Non-pigmented ciliary epithelial cell (primary cell): ENCODE measurements at places on chromosomes 4 and X.

DNA sequence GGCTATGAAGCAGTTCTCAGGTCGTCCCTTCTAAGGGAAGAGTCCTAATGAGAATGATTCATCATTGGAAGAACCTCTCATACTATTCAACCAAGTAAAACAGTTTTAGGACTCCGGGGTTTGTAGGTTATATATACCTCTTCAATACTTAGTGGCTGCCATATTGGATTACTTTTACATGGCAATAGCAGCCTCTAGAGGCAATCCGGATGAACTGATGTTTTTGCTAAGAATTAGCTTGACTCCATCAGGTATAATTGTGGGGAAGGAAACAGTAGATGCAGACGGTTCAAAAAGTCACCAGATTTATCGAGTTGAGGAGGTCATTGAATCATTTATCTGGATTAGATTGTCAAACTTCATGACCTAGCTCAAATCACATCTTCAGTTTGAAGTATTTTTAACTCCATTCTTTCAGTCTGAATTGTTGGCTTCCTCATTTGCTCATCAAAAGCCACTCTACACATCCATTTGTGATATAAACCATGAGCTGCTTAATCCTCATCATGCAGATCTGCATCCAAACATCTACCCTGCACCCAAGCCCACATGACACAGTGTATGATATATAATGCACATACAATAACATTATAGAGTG is 28.4 kb downstream of the GUCY1B1 start:
- no peak for DNase-seq

GRCh38 chrX:17601441-17602200 is 135.7 kb upstream of the SCML1 start:
- DNase-seq = no peak

DNA sequence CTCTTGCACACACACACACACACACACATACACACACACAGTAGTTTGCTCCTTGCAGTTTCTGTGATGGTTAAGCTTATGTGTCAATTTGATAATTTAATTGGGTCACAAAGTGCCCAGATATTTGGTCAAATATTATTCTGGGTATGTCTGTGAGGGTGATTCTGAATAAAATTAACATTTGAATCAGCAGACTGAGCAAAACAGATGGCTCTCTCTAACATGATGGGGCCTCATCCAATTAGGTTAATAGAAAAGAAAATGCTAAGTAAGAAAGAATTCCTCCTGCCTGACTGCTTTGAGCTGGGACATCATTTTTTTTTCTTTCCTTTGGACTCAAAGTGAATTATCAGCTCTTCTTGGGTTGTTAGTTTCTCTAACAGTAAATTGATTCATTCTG is 191.2 kb upstream of the INTU start:
- no peak for DNase-seq

GRCh38 chr4:129110931-129111330 is 15.0 kb downstream of the C4orf33 start:
- DNase-seq = no peak

GRCh38 chr4:6767386-6767747 is 15.2 kb upstream of the KIAA0232 start:
- no peak for DNase-seq

- DNase-seq = no peak
These were observed 91.2 kb downstream of the LRP2BP start for GRCh38 chr4:185304541-185304940.

DNA sequence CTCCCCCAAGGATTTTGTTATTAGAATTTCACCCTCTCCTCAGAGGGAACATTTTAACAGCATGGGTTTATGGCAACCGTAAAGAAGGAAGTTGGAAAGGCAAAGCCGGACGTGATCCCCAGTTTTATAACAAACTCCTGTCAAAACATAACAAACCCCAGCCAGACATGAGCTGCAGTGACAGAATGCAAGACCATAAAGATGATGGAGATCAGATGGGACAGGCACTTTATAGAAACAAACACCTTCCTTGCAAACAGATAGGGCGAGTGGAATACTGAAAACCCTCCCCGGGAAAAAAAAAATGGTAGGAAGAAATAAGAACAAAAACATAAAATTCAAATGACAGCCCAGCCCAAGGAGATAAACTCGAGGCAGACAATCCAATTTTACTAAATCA is 281.4 kb downstream of the LDB2 start:
- no peak for DNase-seq

GRCh38 chrX:15849555-15849954 is 5.1 kb downstream of the AP1S2 start:
- no peak for DNase-seq

- DNase-seq = no peak
These were observed 12.5 kb downstream of the ARX start for GRCh38 chrX:25003066-25003849.

- no peak for DNase-seq
These were observed 213.9 kb downstream of the SPOCK3 start for GRCh38 chr4:167020410-167020809.

DNA sequence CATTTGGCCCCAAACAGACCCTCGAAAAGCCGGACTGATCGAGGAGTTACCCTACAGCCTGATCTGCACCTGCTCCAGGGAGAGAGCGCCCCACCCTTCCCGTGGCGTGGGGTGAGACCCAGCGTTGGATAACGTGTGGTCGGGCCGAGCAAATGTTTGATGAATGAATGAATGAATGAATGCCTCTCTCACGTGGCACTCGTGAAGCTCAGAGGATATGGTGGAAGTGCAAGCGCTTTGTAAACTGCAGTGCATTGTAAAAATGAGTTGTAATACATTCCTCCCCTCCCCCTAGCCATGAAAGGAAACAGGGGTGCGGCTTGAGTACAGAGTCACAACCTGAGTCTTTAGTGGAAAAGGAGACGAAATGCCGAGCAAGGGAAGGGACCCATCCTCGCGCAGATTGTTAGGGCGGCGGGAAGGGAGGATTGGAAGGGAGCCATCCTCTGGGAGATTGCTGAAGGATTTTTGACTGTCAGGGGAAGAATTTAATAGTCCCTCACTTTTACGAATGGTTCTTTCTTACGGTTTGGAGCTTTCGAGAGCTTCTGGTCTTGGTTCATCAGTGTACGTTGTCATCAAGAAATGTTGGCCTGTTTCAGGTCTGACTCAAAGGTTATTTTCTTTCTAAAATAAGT is 772 bp upstream of the FBXW7 start:
- peak; percentile 8 for DNase-seq

DNA sequence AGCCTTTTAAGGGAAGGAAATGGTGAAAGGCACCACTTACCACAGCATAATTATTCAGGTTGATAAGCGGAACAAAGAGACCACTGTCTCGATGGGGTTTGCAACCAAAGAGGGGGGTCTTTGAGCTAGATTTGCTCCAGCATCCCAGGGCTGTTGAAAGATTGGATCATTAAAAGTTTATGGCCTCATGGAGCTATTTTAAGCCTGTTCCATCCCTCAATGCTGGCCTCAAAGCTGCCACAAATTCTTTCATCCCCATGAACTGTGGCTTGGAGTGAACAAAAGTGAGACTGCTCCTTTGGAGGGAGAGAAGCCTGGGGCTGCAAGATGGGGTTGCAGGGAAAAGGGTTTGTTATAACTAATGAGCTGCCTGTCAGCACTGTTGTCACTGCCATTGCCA is 209.8 kb downstream of the RTL9 start:
- DNase-seq = no peak

DNA sequence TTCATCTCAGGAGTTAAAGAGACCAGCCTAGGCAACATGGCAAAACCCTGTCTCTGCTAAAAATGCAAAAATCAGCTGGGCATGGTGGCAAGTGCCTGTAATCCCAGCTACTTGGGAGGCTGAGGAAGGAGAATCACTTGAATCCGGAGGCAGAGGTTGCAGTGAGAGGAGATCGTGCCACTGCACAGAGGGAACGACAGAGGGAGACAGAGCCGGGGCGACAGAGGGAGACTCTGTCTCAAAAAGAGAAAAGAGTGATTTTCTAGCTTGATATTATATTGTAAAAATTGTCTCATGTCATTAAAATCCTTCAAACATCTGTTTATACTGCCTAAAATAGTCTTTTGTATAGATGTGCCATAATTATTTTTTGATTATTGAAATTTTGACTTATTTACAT is 225.4 kb upstream of the AGA start:
- no peak for DNase-seq

- DNase-seq = no peak
These were observed 325.2 kb upstream of the BMP3 start for GRCh38 chr4:80705311-80705710.

- no peak for DNase-seq
These were observed 126.0 kb upstream of the CXorf66 start for GRCh38 chrX:140091125-140091886.

DNA sequence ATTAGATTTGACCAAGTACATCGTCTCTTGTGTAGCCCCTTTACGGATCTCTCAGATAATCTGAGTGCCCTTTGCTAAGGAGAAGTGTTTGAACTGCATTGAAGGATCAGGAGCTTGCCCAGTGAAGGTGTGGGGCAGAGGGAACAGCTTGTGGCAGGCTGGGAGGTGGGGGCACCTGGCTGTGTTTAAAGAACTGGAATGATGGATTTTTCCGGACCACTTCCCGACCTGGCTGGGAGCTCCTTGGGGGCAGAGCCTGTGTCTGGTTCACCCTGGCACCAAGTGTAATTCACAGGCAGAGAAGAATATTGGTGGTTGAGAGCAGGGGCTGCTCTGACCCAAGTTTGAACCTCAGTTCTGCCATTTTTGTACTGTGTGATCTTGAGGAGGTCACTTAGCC is 18.5 kb downstream of the TBC1D14 start:
- DNase-seq = no peak

DNA sequence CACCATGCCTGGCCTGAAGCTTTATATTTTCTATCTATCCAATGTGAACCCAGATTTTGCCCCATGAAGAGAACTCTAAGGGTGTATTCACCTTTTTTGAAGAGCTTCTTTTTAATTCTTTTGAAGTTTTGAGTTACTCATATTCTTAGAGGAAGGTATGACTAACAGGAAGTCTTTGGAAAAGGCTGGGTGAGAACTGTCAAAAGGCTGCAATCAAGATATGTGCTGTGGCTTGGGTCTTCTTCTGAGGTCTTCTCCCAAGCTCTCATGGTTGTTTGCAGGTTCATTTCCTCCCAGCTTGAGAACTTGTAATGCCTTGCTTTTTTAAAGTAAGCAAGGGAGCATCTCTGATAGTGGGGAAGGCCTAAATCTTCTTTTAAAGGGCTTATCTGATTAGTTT is 3.1 kb upstream of the C4orf17 start:
- DNase-seq = no peak

DNA sequence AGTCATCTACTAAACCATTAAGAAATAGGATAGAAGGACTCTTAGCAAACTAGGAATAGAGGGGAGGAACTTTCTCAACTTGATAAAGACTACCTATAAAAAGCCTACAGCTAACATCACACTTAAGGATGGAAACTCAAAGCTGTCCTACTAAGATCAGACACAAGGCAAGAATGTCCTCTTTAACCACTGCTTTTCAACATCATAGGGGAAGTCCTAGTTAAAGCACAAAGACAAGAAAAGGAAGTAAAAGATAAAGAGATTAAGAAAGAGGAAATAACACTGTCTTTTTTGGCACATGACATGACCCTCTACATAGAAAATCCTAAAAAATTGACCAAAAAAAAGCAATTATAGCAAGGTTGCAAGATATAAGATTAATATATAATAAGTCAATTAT is 136.6 kb downstream of the FBXW7 start:
- no peak for DNase-seq

- no peak for DNase-seq
These were observed 1.6 kb downstream of the TSPAN6 start for GRCh38 chrX:100635040-100635439.

DNA sequence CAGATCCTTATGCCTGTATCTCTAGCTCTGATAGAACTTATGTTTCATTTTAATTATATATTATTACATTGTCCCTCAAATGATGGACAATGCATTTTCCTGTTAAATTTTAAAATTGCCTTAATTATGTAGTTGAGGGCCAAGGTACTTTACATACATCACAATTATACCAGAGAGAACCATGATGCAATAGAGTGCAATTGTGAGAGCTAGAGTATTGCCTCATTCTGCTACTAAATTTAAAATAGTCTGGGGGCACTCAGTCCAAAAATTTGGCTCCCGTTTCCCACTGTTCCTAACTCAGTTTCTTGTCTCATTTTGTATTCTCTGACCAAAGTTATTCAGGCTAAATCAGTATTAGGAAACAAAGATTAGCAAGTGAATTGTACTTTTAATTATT is 378.5 kb upstream of the ZFP42 start:
- no peak for DNase-seq

GRCh38 chr4:37889849-37890800 is 759 bp upstream of the TBC1D1 start:
- no peak for DNase-seq

DNA sequence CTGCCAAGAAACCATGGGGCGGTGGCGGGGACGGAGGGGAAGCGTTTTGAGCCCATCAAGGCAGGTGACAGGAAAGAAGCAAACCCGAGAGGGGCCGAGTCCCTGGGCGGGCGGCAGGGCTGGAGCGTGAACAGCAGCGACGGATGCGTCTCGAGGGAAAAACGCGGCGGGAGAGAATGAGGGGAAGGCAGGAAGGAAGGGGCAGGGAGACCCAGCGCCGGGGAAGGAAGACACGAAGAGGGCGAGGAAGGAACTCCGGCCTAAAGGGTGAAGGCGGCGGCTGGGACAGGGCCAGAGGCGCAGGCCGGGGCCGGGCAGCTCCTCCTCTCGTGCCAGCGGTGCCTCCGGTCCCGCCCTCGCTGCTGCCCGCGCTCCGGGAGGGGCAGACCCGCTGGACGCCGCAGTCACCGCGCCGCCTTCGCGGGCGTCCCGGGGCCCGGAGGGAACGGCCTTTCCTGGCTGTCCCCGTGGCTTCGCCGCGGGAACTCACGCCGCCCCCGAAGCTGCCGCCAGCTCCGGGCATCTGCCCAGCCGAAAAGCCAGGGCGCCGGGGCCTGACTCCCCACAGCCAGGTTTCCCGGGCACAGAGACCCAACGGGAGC is 751 bp upstream of the RGS12 start:
- no peak for DNase-seq

DNA sequence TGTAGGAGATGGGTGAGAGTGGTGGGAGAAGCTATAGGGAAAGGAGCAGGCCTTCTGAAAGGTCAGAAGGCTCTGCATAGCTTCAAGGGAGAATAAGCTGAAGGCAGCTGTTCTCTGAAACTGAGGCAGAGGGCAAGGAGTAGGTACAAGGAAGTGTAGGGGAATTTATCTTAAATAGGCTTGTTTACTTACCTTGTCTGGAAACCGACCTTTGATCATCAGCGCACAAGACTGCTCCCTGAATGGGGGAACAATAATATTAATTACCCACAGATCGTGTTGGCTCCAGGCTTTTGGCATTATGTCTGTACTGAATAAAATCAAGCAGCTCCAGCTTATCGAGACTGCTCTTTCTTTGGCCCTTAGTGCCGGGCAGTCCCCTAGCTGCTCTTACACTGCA is 175.5 kb upstream of the MAGEB16 start:
- DNase-seq = no peak

DNA sequence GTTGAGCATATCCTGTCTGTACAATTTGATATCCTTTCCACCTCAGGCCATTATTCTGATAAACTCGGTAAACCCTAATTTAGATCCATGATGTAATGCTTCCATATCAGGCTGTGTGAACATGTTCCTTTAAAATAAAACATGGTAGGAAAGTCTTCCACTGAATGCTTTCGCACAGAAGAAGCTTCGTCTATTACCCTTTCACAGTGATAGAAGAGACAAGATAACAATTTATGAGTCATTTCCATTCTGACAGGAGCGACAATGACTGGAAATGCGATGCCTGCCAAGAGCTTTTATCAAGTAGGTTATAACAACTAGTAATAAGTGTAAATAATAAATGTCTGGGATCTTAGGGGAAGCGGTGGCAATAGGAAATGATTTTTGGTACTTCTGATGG is 98.8 kb downstream of the TTC29 start:
- DNase-seq = no peak
